ENCODE measurements at places on chromosomes 12 and 14.

DNA sequence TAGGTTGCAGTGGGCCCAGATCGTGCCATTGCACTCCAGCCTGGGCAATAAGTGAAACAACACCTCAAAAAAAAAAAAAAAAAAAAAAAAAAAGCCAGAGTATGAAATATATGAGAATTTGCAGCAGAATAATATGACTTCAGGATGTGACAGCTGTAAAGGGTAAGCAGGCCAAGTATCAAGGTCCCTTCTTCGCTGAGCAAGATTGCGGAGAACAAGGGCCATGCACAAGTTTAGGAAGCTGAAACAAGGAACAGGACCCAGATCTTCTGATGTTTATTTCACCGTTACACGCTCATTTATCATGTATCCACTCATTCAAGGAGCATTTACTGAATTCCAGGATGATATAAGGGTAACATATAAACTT, 659 bp upstream of the FOXJ2 start:
- no peak for DNase-seq

GRCh38 chr14:94886931-94887330, 117.0 kb upstream of the GSC start:
- no peak for DNase-seq

DNA sequence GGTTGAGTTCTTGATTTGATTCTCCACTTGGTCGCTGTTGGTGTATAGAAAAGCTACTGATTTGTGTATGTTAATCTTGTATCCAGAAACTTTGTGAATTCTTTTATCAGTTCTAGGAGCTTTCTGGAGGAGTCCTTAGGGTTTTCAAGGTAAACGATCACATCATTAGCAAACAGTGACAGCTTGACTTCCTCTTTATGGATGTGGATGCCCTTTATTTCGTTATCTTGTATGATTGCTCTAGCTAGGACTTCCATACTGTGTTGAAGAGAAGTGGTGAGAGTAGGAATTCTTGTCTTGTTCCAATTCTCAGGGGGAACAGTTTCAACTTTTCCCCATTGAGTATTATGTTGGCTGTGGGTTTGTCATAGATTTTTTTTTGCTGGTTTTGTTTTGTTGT, 12.4 kb downstream of the MTRFR start:
- no peak for DNase-seq

DNA sequence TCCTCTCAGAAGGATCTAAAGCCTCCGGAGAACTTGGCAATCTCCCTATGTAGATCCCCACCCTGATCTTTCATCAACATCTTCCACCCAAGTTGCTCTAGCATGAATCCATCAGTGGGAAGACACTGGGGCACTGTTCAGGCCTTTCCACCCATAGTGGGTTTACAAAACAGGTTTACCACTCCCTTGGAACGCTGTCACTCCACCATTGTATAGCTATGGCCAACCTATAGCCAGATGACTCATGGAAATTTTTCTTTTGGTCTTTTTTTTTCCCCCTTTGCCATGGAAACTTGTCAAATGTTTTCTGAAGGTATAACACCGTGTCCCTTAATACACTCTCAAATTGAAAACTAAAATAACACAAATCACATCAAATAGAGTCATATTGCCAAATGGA, 10.8 kb upstream of the HSPB8 start:
- DNase-seq: no peak

GRCh38 chr12:38144049-38144448, 172.5 kb upstream of the ALG10B start:
- no peak for DNase-seq

- DNase-seq: no peak
Observed at GRCh38 chr12:16634786-16635185, 28.8 kb upstream of the LMO3 start.

- no peak for DNase-seq
Observed at GRCh38 chr12:32016680-32017482, 57.7 kb downstream of the RESF1 start.

- no peak for DNase-seq
Observed at GRCh38 chr14:97319691-97320090, 522.5 kb downstream of the VRK1 start.

DNA sequence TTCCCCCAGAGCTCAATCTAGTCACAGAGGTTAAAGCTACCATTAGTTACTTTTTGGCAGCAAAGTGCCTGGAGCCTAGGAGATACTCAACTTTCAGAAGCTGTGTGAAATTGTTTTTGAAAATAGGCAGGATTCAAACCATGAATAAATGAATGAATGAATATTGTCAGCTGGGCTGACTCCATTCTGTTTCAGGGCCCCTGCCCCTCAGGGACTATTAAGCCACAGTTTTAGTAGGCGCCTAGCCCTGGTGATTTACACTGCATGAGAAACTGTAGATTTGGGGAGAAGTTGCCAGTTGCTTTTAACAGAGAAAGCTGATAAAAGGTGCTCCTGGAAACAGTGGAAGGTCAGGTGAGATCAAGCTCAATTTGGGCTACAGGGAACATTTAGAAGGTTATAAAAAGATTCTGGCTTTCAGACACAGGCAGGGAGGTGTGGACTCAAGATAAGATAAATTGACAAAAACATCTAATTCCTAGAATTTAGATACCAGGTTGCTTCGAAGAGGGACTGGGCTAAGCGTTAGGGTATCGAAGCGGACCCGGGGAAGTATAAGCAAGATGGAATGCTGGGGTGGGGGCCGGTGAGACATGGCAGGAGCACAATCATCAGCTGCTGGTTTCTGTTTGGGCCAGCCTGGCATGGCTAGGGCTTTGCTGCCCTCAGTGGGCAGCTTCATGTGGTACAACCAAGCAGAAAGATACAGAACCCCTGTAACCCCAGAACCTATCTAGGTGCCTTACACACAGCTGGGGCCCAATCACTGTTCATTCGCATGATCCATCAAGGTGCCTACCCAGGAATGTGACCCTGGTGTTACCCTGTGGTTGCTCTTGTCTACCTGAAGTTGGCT, 14.9 kb upstream of the CELA1 start:
- DNase-seq: no peak

All from right forelimb (tissue), 1 donor.